ENCODE measurements at places on chromosomes 6 and 20.
A peak's percentile ranks its signal among the peaks of the same experiment; 100 is the strongest.

DNA sequence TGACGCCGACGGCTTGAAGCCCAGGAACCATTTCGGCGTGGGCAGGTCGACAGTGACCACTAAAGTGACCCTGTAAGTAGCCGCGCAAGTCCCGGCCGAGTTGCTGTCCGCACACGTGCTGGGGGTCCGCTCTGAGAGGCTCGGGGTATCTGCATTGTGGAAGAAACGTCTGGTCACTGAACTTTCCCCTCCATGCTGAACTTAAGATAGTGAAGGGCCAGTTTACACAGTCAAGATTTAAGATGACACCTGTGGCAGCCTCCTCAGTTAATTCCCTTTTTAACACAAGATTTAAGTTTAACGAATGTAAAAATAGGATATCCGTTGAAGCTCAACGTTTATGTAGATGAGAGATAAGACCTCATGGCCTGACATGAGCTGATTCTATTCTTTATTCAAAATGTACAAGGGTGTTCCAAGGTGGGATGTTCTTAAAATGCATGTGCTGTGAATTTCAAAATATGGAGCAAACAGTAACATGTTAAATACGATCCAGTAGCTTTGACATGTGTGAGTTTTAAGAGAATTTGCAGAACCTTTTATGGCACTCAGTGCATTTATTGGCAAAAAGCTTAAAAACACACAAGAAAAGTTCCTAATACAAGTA lies 116.2 kb downstream of the RTN4IP1 start:
- no peak for DNase-seq

- DNase-seq = no peak
Measured at GRCh38 chr6:116783852-116784251, 18.3 kb upstream of the FAM162B start.

- DNase-seq = no peak
Measured at GRCh38 chr20:48631114-48632016, 196.4 kb downstream of the PREX1 start.

- DNase-seq = no peak
Measured at GRCh38 chr20:33172781-33173180, 4.8 kb downstream of the BPIFA2 start.

GRCh38 chr6:130779658-130780033 lies 47.6 kb upstream of the SMLR1 start:
- DNase-seq = no peak

GRCh38 chr6:108363889-108364313 lies 69.0 kb downstream of the AFG1L start:
- DNase-seq = no peak

DNA sequence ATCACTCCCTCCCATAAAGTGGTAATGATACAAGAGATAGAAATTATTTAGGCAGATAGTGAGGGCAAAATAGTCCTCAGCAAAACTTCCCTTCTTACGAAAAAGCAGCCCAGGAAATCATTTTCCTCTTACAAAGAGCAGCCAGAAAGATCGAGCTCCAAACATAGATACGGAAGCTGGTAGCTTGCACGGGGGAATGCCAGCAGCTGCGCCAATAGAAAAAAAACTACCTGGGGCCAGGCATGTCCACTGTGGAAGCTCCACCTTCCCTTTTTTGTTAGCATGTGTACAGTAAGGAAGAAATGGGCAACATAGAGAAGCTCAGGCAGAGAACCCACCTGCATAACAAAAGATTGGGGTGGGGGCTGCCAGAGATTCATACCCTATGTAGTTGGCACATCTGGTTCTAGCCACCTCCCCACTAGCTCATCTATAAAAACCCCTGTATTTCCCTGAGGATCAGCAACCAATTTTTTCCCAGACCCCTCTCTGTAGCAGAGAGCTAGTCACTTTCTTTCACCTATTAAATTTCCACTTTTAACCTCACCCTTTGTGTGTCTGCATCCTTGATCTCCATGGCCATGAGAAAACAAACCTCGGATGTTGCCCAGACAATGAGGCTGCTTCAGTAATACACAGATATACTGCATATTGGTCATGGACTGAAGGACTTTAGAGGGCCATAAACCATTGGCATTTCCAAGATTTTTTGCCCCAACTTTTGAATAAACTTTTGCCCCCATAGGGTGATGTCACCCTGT lies 52.1 kb downstream of the SOD2 start:
- no peak for DNase-seq

DNA sequence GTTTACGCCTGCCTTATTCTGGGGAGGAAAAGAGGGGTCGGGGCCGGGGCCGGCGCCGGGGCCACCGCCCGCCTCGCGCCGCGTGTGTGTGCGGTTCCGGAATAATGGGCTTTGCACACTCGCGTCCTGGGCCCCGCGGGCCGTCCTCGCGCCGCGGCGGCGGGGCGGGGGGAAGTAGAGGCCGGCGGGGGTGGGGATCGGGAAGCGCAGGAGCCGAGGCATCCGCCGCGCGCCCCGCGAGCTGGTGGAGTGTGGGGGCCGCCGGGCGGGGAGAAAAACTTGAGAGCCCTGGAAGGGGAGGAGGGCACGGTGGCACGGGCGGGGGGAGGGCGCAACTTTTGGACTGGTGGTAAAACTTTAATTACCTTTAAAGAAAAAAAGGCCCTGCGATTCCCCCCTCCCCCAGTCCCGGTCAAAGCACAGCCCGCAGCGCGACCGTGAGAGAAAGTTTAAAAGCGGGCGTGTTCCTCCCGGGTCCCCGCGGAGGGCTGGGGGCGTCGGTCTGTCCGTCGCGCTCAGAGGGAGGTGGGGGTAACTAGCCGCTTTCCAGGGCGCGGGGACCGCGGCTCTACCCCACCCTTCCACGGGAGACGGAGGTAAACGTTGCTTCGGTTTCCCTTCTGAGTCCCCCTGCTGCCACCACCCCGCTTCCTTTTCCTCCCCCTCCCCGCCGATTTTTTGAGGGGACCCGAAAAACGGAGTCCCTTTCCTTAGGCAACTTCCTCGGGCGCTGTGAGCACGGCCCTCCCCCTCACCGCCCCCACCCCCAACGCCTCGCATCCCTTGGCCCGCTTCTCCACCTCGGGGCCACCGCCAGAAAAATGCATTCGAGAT lies 1.9 kb downstream of the L3MBTL3 start:
- DNase-seq = peak; percentile 64

DNA sequence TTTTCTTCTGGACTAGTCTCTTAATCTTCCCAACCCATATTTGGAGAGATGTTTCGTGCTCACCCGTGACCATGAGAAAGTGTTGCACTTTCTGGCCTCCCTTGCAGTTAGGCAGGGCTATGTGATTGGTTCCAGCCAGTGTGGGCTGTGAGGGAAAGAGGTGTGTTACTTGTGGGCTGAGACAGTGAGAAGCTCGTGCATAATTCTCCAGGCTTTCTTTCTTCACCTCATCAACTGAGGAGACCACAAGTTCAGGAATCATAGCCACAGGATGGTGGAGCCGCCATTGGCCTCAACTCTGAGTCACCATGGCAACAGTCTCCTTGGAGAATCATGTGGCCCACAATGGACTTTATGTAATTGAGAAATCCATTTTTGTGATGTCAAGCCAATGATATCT lies 57.5 kb upstream of the FUCA2 start:
- DNase-seq = no peak

DNA sequence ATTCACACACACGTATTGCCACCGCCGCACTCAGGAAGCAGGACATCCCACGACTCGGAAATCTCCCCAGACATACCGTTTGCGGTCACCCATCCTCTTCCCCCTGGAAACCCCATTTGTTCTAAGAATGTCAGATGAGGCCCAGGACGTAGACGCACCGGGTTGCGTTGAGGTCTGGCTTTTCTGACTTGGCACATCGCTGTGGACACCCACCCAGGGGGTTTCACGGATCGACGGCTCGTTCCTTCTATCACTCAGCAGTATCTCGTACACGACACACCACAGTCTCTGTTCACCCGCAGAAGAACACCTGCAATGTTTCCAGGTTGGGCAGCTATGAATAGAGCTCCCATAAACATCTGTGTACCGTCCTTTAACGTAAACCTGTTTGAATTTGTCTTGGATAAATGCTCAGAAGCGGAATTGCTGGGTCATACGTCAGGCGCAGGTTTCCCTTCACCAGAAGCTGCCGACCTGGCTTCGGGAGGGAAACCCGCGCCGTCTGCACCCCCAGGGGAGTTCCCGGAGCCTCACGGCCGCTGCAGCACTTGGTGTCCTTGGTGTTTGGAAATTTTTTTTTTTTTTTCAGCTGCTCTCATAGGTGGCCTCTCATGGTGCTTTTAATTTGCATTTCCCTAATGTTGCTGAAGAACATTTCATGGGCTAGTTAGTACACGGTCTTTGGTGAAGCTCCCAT lies 9.3 kb upstream of the EEF1A2 start:
- DNase-seq = no peak

GRCh38 chr6:42113936-42114636 lies 28.3 kb downstream of the C6orf132 start:
- DNase-seq = no peak

DNA sequence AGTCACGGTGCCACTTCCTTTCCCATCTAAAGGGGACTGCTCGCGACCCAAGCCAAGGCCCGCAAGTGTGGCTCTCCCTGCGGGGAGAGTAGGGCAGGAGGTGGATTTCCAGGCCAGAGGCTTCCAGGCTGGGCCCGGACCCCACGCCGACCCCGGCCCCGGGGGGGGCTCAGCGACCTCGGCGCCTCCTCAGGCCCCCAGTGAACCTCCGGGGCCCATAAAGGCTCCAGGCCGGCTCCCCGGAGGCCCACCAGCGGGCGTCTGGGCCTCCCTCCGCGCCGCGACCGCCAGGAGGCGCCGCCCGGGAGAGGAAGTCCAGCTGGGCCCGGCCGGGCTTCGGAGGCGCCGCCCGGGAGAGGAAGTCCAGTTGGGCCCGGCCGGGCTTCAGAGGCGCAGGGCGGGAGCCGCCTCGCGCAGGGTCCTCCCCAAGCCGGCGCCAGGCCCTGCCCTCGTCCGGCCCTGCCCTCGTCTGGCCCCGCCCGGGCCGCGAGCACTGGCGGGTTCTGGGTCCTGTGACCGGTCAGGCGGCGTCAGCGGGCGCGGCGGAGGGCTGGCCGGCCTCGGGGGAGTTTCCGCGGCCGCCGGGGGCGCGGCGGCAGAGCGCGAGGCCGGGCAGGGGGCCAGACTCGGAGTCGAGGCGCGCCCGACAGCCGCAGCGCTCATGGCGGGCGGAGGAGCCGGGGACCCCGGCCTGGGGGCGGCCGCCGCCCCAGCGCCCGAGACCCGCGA lies at the start of gene RAB32:
TSS of gene RAB32 (plus strand) at position 623 of the 729 bp plus-strand sequence. CDS start at position 662, 39 bp downstream.
- peak; percentile 36 for DNase-seq

DNA sequence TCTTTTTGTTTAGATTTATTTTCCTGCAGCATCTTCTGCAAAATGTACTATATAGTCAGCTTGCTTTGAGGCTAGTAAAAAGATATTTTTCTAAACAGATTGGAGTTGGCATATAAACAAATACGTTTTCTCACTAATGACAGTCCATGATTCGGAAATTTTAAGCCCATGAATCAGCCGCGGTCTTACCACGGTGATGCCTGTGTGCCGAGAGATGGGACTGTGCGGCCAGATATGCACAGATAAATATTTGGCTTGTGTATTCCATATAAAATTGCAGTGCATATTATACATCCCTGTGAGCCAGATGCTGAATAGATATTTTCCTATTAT lies 3.2 kb downstream of the FOXC1 start:
- DNase-seq = no peak

- no peak for DNase-seq
Measured at GRCh38 chr6:138293428-138294395, 75.4 kb upstream of the PBOV1 start.

- DNase-seq = no peak
Measured at GRCh38 chr20:53045941-53046340, 73.8 kb downstream of the TSHZ2 start.

DNA sequence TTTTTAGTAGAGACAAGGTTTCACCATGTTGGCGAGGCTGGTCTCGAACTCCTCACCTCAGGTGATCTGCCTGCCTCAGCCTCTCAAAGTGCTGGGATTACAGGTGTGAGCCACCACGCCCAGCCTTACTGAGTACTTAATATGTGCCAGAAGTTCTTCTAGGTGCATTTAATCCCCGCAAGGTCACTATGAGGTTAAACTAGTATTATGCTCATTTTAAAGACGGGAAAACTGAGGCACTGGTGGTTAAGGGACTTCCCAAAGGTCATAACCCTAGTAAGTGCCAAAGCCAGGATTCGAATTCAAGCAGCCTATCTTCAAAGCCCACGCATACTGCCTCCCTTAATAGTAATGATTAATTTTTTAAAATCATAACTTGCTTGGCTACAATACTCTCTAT lies 674 bp upstream of the CCM2L start:
- DNase-seq = no peak

- DNase-seq = no peak
Measured at GRCh38 chr6:68628161-68628560, 6.9 kb upstream of the ADGRB3 start.

DNA sequence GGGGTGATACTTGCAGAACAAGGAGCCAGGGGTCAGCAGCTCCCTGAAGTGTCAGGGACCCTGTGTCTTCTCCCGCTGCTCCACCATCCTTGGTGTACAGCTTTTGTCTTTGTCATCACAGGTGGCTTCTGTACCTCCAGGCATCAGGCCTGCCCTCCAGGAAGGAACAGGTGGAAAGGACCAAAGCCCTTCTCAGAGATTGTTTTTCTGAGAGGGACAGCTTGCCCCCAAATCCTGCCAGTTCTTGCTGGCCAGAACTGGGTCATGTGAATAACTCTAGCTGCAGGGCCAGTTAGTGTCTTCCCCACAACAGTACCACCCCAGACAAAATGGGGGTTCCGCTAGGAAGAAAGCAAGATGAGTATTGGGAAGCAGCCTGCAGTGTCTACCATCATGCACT lies 31.4 kb downstream of the SNPH start:
- DNase-seq = no peak

GRCh38 chr20:64041040-64041780 lies 5.2 kb downstream of the C20orf204 start:
- peak; percentile 41 for DNase-seq

- no peak for DNase-seq
Measured at GRCh38 chr20:37364927-37365272, 19.0 kb downstream of the SRC start.

- DNase-seq = no peak
Measured at GRCh38 chr20:13238001-13238653, 17.1 kb downstream of the ISM1 start.

DNA sequence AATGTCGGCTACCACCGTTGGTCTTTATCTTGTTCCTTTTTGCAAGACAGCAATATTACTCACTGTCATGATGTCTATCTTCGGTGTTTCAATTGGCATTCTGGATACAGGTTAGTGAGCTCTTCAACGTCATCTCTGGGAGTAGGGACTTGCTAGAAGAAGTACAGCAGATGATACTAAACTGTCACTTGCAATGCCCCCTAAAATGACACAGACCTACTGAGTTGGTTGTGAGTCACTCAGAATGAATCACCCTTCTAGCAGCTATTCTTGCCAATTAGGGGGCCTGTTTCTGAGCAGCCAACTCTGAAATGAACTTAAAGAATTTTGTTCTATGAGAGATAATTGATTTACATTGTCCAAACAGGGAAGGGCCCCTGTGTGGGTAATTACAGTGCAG lies 176.5 kb downstream of the SLC16A10 start:
- DNase-seq = no peak

Data from activated T-cell treated with anti-CD3 and anti-CD28 coated beads, Interleukin-2, amount 50 U/mL, for 24 hours (primary cell).